Kasumi-1 (cell line): ENCODE measurements at places on chromosomes 3 and 15.

- no peak for DNase-seq
Measured at GRCh38 chr3:197335428-197336132, 37.2 kb upstream of the DLG1 start.

DNA sequence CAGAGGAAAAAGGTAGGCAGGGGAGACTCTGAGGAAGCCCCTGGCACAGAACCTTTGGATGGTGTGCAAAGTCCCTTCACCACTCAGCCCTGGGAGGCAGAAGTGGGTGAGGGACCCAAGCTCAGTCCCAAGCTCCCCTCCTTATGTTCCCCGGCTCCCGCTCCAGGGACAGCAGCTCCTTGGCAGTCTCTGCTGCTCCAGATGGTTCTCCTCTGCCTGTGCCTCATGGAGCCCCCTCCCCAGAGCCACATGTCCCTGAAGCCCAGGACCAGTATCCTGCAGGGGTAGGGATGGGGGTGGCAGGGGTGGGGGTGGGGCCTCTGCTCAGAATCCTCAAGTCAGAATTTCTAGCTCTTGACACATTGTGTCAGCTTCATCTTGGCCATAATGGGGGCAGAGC, 8.0 kb upstream of the CAMKV start:
- DNase-seq, result no peak

GRCh38 chr3:13064159-13064868, 8.9 kb downstream of the IQSEC1 start:
- no peak for DNase-seq

DNA sequence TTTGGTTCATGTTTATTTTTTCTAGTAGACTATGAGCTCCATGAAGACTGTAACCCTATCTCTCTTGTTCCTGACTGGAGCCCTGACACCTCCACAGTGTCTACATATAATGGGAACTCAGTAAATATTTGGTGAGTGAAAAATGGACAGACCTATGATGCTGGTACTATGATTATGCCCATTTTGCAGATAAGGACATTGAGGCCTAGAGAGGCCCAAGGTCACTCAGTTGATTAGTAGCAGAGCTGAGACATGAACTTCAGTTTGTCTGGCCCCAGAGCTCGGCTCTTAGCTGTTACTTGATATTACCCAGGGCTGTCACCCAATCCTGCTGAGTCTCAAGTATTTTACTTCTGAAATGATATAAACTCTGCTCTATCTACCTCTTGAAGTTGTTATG, 5.5 kb downstream of the EFCAB12 start:
- no peak for DNase-seq

DNA sequence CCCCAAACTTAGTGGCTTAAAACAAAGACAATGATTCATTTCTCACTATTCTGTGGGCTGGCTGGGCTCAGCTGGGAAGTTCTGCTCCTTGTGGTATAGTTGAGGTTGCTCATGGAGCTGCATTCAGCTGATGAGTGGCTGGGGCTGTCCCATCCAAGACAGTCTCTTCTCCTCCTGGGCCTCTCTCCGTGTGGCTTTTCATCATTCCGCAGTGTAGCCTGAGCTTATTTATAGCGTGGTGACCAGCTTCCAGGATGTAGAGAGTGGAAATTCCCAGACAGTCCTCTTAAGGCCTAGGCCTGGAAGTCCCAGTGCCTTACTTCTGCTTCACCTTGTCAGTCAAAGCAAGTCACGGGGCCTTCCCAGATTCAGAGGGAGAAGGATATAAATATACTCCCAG, 136.7 kb upstream of the DAZL start:
- no peak for DNase-seq

DNA sequence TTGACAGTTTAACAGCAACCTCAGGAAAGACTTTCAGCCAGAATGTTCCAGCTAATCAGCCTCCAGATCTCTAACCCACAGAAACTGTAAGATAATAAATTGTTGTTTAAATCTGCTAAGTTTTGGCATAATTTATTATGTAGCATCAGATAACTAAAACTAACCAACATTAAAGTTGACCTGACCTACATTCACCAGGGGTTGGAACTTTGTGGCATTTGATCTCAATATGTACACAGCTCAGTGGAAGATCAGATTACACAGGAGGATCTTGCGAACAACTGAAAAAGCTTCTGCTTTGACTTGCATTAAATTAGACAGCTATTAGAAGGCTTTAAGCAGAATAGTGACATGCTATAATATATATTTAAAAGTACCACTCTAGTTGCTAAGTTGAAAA, 91.4 kb upstream of the POU1F1 start:
- DNase-seq, result no peak

DNA sequence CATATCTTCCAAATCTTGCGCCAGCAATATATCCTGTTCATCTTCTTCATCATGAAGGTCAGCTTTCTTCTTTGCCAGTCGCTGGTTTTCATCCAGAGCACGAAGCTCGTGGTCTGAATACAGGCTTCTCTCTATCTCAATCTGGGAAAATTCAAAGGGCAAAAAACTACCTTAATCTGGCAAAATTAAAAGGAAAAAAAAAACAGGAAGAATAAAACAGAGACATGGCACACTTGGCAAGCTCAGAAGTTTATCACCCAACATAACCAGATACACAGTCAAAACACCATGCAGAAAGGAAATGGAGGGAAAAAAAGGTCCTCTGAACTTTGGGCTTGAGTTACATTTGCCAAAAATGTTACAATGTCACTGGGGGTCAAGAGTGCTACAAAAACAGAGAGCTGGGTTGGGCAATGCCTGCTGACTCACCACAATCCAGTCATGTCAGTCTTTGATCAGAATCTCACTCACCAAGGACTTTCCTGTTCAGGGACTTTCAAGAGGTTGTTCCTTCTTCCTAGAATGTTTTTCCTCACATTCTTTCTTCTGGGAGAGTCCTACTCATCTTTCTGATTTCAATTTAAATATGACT, 1.5 kb downstream of the MRPL46 start:
- DNase-seq, result no peak

DNA sequence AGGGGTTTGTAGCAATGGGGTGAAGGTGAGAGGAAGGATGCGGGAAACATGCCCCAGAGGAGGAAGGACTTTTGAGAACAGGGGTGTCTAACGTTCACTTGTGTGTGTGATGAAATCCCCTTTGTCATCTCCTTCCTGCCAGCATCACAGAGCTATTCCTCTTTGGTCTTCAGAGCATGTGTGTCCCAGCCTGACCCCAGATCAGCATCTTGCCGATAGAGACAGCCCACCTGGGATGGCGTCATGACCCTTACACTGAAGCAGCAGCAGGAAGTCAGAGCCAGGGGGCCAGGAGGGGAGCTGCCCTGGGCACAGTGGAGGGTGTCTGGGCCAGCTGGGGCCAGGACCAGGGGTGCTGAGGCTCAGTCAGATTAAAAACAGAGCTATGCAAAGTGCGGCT, 29.9 kb upstream of the GRIP2 start:
- peak; percentile 12 for DNase-seq

GRCh38 chr15:34693053-34693744, 61.6 kb downstream of the GJD2 start:
- DNase-seq, result no peak

GRCh38 chr15:83656943-83657528, 3.1 kb downstream of the ADAMTSL3 start:
- no peak for DNase-seq

- no peak for DNase-seq
Measured at GRCh38 chr3:168659015-168659414, 563.3 kb upstream of the GOLIM4 start.

- no peak for DNase-seq
Measured at GRCh38 chr3:14222900-14223594, 44.4 kb downstream of the LSM3 start.

DNA sequence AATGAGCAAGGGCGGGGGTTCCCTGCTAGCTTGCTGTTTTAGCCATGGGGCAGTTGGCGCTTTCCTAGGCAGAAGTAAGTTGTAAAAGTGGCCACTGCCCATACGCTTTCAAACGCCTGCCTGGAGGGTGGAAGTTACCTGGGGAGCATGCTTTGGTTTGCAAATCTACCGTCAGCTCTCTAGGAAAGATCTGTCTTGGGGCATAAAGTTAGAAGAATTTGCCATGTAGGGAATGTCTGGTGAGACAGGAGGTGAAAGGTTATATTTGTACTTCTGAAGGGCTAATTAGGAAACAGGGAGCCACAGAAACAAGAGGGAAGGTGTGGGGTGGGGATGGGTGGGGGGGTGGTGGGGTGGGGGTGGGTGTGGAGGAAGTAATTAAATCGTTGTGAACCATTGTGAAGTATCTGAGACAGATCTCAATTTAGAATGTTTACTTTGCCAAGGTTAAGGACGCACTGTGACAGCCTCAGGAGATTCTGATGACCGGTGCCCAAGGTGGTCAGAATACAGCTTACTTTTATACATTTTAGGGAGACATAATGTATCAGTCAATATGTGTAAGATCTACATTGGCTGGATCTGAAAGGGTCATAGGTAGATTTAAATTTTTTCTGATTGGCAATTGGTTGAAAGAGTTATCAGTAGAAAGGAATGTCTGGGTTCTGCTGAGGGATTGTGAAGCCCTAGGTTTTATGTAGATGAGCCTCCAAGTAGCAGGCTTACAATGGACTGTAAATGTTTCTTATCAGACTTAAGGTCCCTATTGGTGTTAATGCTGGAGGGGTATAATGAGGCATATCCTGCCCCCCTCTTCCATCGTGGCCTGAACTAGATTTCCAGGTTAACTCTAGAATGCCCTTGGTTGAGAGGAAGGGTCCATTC, 62.0 kb upstream of the GCNT3 start:
- no peak for DNase-seq

GRCh38 chr3:8536096-8537056, 34.8 kb downstream of the LMCD1 start:
- DNase-seq, result no peak

- no peak for DNase-seq
Measured at GRCh38 chr3:295166-295565, 98.6 kb downstream of the CHL1 start.

DNA sequence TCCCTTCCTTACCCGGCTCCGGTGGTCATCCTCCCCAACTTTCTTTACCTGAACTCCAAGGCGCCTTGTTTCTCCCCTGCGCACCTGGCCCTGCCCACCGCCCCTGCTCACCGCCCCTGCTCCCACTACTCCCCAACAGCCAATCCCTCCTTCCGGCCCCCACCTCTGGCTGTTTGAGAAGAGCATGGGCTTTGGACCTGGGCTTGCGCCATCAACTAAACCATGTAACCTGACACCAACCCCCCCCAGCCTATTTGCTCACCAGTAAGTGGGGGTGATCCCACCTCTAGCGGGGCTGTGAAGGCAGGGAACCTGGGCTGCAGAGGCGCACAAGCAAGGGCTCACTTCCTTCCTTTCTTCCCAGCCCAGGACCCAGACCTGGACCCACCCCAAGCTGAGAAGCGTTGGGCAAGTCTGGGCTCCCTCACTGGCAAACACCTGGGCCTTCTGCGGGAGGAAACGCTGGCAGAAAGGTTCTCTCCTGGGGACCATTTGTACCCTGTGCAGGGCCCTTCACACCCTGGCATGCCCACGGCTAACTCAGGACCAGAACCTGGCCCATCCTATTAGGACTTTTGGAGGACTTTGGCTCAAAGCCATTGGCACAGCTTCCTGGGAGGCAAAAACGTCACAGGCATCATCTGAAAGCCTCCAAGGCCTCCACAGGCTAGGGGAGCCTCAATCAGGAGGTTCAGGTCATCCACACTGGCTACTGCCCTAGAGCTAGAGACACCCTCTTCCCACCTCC, at the start of gene PLXNB1:
Gene PLXNB1 (minus strand): TSS at position 127 of the 748 bp plus-strand sequence. CDS start 5,475 bp downstream, outside the sequence.
- peak; percentile 57 for DNase-seq

DNA sequence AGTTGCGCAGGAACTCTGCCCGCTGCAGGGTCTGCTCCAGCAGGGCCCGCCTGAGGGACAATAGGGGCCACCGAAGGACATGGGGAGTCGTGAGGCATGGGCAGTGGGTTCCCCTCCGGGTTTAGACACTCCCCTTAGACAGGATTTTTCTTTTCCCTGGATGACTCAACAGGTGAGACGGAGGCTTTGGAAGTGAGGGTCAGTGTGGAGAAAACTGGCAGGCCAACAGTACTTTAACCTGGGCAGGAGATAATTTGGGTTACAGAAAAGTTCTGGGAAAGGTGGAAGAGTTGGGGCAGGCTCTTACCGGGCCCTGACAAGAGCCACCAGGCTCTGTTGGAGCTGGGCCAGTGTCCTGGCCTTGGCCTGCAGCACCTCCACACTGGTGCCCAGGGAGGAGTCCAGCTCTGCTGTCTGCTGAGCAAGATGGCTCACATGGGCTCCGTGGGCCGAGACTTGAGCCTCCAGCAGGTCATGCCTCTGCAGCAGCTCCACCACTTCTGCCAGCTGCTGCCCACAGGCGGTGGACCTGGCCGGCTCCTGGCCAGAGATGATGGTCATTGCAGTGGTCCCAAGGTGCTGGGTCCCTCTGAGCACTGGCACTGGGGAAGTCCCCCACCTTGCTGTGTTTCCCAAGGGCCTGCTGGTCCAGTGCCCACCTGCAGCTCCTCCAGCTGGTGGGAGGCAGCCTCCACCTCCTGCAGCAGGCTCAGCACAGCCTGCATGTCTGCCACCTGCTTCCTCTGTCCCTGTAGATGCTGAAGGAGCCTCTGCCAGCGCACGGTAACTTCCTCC, 11.0 kb downstream of the SPTBN5 start:
- peak; percentile 46 for DNase-seq

- no peak for DNase-seq
Measured at GRCh38 chr3:67529915-67530314, 124.5 kb downstream of the SUCLG2 start.

GRCh38 chr3:171257251-171258203, 202.7 kb downstream of the TNIK start:
- DNase-seq, result no peak

DNA sequence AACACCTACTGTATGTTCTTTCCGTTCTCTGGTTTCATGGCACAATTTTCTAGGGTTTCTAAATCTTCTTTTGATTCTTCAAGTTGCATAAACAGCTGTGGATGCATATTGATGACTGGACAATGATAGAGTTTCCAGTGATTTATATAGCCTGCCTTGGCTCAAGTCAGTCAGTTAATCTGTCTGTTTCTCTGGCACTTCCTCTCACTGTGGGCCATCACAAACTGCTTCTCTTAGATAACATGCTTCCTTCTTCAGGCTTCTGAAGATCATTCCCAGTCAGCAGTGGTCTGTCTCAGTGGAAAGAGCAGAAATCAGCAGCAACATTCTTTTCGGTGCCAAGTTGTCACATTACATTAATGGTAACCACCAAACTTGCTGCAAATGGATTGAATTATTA, 207.2 kb downstream of the RYR3 start:
- DNase-seq, result no peak

- DNase-seq, result no peak
Measured at GRCh38 chr3:41532976-41533375, 333.7 kb downstream of the CTNNB1 start.
